ENCODE measurements at places on chromosomes 1 and 21.
A peak's percentile ranks its signal among the peaks of the same experiment; 100 is the strongest.

- peak; percentile 78 for DNase-seq
Observed at GRCh38 chr21:45469273-45470086, 64.5 kb downstream of the COL18A1 start.

DNA sequence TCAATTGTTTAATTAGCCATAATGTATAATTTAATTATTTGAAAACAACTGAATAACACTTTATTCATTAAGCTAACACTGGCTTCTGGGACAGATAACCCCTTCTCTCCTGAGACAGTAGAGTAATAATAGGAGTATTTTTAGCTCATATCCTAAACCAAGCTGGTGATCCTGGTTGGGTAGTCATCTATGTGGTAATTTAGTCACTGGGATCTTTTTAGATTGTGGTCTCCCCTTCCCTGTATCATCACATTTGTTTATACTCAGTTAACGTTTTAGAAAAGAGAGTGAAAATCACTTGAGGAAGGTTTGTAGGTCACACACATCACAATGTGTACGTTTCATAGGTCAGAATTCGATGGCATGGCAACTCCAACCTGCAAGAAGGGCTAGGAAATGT, 1356.6 kb upstream of the ADGRL2 start:
- DNase-seq, result no peak

GRCh38 chr1:17215545-17215890, 10.6 kb downstream of the PADI1 start:
- no peak for DNase-seq

GRCh38 chr1:226403201-226404034, 4.5 kb downstream of the PARP1 start:
- DNase-seq, result peak; percentile 29

- DNase-seq, result no peak
Observed at GRCh38 chr1:209823143-209824041, 4.4 kb upstream of the UTP25 start.

DNA sequence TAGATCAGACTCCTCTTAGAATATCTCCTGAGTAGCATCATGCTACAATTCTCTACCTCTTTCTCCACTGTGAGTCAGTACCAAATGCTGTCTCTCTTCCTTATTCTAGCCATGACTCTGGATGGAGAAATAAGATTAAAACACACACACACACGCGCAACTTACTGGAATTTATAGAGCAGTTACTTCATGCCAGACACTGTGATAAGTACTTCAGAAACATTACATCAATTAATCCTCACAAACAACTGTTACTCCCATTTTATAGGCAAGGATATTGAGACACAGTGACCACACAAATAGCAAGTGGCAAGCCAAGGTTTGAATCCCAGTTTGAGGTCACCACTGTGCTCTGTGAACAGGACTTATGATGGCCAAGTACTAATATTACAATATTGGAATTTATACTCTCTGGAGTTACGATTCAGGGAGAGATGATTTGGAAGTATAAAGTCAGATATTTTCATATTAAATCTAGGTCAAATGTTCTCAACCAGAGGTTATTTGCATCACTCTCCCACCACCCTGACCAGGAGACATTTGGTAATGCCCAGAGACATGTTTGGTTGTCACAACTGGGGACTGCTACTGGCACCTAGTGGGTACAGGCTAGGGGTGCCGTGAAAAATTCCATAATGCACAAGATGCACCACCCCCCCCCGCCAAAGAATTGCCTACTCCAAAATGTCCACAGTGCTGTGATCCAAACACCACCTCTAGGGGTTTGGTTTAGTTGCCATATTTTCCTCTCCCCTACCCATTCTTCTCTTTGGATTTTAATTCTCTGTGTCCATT, 221.6 kb downstream of the LTN1 start:
- DNase-seq, result no peak

DNA sequence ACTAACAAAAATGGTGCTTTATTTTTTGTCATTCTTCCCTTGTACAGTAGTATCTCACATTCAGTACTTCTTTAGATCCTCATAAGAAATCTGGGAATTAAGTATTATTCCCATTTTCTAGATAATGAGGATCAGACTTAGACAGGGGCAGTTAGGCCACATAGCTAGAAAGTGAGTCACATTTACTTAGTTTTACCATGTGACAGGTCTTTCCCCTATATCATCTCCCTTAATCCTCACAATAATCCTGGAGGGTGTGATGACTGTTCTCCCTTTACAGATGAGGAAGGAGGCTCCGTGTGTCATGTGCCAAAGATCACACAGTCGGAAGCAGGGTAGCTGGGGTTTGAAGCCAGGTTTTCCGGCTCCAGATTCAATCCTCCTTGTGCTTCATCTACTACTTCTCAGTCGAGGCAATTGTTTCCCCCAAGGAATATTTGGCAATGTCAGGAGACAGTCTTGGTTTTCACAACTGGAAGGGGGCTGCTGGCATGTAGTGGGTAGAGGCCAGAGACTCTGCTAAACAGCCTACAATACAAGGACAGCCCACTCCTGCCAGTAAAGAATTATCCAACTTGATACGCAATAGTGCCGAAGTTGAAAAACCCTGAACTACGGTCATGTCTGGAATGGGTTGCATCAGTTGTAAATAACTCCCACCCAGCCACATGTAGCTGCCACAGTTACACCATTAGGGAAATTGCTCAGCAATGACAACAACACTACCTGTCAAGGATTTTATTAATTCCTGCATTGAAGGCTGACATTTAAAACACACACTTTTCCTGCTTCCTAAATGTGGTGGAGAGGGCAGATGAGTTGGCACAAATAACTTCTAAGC, 54.5 kb downstream of the C8B start:
- DNase-seq, result no peak
